ENCODE measurements at places on chromosomes 16 and 17.

GRCh38 chr17:51611585-51611984 is 351.2 kb downstream of the UTP18 start:
- DNase-seq, result no peak

GRCh38 chr17:40071313-40072039 is 8.7 kb downstream of the THRA start:
- DNase-seq, result no peak

DNA sequence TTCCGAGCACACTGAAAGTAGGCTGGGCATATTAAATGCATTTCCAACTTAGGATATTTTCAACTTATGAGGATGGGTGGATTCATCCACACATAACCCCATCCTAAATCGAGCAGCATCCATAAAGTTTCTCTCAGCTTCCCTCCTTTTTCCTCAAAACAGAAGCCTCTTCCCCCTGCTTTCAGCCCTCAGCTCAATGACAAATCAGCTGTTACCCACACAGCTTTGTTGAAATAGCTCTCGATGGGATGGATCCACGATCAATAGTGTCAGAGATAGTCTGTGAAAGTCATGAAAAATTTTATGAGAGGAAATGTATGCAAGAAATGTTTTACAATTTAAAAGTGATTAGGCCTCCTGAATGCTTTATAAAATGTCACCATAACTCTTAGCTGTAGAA is 2.5 kb downstream of the DHX33 start:
- DNase-seq, result no peak

GRCh38 chr17:46190763-46191162 is 2.5 kb downstream of the KANSL1 start:
- DNase-seq, result no peak

- DNase-seq, result no peak
Measured at GRCh38 chr16:1362807-1363206, 11.1 kb downstream of the GNPTG start.

DNA sequence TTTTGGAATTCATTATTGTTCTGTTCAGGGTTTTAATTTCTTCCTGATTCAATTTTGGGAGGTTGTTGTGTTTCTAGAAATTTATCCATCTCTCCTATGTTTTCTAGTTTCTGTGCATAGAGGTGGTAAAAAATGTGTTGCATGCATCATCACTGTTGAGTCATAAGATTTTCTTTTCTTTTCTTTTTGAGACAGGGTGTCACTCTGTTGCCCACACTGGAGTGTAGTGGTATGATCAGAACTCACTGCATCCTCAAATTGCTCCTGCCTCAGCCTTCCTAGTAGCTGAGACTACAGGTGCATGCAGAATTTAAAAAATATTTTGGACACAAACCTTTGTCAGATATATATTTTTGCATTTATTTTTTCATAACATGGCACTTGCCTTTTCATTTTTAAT is 184.8 kb downstream of the BCAS3 start:
- DNase-seq, result no peak

DNA sequence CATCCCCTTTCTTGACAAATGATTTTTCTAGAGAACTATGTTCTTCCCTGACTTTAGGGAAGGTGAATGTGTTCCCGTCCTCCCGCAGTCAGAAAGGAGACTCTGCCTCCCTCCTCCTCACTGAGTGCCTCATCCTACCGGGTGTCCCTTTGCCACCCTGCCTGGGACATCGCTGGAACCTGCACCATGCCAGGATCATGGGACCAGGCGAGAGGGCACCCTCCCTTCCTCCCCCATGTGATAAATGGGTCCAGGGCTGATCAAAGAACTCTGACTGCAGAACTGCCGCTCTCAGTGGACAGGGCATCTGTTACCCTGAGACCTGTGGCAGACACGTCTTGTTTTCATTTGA is 7.4 kb downstream of the NAT9 start:
- DNase-seq, result no peak

- no peak for DNase-seq
Measured at GRCh38 chr17:40903129-40903847, 18.2 kb upstream of the KRT20 start.

DNA sequence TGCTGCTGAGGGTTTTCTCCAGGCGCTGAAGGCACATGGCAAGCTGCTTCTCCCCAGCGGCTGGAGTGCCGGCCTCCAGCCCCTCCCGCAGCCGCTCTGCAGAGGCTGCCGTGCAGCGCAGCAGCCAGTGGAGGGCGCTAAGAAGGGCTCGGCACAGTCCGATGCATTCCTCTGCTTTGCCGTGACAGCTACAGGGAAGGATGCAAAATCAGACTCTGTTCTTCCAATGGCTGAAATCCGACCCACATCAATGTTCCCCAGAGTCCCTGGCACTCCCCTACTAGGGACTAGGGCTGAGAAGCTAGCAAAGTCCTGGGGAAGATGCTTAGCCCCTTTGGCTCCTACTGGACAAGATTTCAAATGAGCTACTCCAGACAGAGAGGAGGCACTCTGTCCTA is 19.0 kb downstream of the MED24 start:
- no peak for DNase-seq

DNA sequence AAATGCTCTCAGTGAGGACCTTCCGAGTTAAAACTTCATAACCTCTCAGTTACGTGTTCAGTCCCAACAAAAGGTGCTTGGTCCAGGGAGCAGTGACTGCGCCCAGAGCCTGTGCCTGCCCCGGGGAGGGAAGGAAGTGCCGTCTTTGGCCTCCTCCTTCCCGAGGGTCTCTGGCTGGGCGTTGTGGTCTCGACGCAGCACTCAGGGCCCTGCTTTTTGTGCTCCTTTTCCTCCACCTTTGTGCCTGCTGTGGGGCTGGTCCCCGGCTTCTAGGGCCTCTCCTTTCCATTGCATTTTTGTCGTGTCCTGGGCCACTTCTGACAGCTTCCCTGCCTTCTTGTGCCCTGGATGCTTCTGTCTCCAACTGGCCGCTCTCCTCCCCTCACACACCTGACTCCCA is 29.1 kb downstream of the CRAMP1 start:
- DNase-seq, result no peak

- no peak for DNase-seq
Measured at GRCh38 chr16:20411055-20411454, 1.7 kb downstream of the ACSM5 start.

- no peak for DNase-seq
Measured at GRCh38 chr17:49603238-49603637, 27.6 kb downstream of the NXPH3 start.

- peak; percentile 48 for DNase-seq
Measured at GRCh38 chr17:78414178-78415162, 36.0 kb downstream of the PGS1 start.

GRCh38 chr16:4869147-4869805 is 22.0 kb downstream of the UBN1 start:
- no peak for DNase-seq

DNA sequence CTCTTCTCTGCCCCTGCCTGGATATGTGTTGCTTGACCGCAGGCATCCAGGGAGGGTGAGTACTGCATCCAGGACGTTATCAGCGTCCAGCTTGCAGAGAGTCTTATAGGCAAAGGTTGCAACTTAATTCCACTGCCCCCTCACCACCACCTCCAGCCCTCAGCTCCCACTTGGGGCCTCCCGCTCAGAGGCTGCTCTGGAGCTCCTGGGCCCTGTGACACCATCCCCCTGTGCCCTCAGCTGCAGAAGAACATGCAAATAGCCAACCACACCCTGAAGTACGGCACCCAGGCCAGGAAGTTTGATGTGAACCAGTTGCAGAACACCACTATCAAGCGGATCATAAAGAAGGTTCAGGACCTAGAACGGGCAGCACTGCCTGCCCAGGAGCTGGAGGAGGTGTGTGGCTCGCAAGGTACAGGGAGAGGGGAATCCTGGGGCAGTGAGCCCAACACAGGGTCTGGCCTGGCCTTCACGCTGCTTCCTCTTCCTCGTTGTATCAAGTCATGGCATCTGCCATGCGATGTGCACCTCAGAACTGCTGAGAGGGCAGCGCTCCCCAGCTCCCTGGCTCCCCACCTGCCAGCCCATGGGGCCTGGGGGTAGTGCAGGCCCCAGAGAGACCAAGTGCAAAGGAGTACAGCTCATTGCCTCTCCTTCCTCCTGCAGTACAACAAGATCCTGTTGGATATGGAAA is 9.6 kb downstream of the ACE start:
- no peak for DNase-seq

GRCh38 chr16:86899151-86899550 is 320.8 kb downstream of the FOXL1 start:
- DNase-seq, result no peak

- DNase-seq, result no peak
Measured at GRCh38 chr17:19756546-19756945, 8.4 kb upstream of the ALDH3A1 start.

GRCh38 chr16:50335196-50335958 is 33.4 kb downstream of the BRD7 start:
- DNase-seq, result peak; percentile 25

DNA sequence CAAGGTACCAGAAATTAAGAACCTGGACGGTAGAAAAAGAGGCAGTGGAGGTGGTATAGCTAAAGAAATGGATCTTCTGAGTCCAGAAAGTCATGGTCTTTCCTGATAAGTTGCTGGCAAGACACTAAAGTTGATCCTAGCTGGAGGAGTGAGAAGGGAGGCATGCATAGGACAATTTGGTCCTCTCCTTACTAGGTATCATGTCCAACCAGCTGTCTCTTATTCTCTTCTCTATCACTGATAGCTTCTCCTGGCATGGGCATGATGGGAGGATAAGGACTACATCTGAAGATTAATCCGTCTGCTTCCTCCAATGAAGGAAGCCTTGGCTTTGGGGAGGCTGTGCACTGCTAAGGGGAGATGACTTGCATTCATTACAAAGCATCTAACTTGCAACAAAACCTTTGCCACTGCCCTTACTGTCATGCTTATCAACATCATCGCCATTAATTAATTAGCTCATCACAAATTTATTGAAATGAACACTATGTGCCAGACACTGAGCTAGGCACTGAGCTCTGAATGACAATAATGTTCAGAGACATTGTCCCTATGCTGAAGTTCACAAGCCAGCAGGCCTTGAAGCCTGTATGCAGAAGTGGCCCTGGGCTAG is 3.1 kb upstream of the FAM117A start:
- no peak for DNase-seq

DNA sequence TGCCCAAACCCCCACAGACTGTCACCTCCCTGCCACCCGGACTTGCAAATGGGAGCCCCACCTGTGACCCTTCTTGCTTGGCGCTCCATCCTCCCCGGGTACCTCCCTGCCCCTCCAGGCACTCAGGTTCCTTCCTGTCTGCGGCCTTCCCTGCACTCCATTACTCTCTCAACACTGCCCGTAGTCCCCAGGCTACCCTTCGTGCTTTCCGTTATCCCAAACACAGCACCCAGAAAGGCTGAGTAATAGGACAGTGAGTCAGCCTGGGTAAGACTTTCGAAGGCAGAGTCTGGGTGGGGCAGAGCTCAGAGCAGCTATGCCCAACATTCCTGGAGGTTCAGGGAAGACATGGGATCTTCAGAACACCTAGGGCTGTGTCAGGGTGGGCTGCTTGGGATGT is 16.6 kb upstream of the C16orf74 start:
- DNase-seq, result no peak

DNA sequence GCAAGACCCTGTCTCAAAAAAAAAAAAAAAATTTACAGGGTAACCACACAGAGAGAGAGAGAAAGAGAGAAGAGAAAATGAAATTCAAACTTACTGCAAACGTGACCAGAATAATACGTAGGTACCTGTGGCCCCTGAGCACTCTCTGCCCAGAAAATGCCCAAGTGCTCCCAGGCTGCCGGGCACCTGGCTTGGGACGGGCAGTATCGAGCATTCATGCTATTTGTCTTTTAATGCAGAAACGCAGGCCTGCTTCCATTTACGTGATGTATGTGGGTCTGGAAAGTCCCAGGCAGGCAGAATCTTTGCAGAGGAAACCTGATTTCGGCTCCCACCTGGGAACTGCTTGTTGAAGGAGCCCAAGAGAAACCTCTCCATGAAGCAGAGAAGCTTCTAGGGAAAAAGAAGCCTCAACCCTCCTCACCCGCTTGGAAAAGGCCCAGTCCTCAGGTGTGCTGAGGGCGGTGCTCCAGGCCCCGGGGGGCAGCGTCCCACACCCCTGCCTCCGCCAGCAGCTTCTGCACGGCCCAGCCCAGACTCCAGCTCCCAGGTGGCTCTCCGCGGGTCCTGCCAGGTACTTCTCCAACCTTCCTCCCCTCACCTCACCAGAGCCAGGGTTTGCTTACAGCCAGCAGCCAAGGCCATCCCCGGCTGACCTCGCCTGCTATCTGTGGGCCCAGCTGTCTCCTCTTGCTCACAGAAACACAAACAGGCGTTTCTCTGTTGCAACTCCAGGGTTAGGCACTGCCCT is 14.0 kb downstream of the RPH3AL start:
- DNase-seq, result no peak

DNA sequence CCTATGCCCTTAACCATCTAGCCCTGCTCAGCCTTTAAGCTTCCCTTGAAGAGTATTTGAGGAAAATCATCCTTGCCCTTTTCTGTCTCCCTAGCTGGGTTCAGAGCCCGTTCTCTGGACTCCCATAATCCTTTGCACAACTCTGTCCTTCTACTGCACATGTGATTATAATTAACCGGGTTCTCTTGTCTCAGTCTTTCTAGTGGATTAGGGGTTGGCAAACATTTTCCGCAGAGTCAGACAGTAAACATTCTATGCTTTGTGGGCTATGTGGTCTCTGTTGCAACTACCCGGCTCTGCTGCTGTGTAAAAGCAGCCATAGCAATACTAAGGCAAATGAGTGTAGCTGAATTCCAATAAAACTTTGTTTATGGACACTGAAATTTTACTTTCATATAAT is 80.0 kb downstream of the CDRT15 start:
- no peak for DNase-seq

DNA sequence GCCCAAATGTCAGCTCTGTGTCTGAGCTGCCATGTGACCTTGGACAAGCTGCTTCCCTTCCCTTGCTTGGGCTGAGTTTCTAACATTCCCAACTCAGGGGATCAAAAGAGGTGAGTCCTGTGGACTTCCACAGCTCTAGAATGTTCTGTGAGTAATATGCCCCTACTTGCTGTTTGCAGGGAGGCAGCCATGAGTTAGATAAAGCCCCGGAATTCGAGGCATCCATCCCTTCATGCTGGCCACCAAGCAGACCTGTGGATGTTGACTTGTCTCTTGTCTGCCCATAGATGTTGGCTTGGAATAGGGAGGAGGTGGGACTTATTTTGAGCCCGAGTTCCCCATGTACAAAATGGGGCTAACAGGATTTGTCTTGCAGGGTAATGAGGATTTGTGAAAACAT is 36.2 kb downstream of the KSR1 start:
- no peak for DNase-seq

- no peak for DNase-seq
Measured at GRCh38 chr17:39744075-39744835, 6.5 kb downstream of the GRB7 start.

DNA sequence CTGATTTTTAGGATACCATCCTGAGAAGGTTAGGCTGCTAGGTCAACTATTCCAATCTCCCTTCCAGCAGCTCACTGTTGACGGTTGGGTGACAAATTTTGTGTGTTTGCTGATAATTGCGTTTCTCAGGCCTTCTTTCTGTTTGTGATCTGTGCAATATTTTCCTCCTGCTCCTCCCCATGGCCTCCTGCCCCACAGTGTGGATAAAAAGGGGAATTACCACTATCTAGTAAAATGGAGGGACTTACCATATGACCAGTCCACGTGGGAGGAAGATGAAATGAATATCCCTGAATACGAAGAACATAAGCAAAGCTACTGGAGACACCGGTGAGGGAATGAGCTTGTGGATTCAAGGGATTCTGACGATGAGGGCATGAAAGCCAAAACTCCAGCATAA is 9.2 kb downstream of the CHD3 start:
- DNase-seq, result no peak

- no peak for DNase-seq
Measured at GRCh38 chr17:9928601-9929333, 23.7 kb upstream of the RCVRN start.
